ENCODE measurements at places on chromosomes 12 and 14.
A peak's percentile ranks its signal among the peaks of the same experiment; 100 is the strongest.

- no peak for DNase-seq
Observed at GRCh38 chr12:94760786-94761185, 110.4 kb upstream of the TMCC3 start.

DNA sequence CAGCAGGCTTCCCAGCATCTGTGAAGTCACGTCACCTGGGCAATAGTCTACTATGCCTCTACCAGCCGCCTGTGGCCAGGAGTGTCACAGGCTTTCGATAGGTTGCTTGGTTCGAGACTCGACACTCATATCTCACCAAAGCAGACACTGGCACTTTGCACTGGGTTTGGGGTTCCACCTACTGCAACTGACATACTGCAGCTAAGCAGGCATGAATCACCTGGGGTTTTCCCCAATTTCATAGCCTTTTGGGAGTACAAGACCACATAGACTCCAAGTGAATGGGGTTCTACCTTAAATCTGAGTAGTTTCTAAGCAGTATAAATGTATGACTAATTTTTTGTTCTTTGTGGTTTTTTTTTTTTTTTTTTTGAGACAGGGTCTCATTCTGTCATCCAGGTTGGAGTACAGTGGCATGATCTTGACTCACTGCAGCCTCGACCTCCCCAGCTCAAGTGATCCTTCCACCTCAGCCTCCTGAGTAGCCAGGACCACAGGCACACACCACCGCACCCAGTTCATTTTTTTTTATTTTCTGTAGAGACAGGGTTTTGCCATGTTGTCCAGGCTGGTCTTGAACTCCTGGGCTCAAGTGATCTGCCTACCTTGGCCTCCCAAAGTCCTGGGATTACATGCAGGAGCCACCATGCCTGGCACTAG lies 32.1 kb downstream of the DMAC2L start:
- no peak for DNase-seq

DNA sequence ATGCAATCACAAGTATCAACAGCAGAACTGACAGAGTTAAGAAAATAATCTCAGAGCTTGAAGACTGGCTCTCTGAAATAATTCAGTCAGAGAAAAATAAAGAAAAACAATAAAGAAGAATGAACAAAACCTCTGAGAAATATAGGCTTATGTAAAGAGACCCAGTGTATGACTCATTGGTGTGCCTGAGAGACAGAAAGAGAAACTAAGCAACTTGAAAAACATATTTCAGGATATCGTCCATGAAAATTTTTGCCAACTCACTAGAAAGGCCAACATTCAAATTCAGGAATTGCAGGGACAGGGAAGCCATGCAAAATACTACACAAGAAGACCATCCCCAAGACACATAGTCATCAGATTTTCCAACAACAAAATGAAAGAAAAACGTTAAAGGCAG lies 56.2 kb downstream of the APOBEC1 start:
- peak; percentile 79 for DNase-seq

GRCh38 chr14:106843951-106844483 lies 1317.6 kb downstream of the TMEM121 start:
- peak; percentile 80 for DNase-seq

GRCh38 chr12:71710276-71711125 lies 24.6 kb downstream of the TMEM19 start:
- DNase-seq, result no peak

GRCh38 chr14:79809849-79810612 lies 401.3 kb downstream of the DIO2 start:
- no peak for DNase-seq

GRCh38 chr14:103418481-103418818 lies 33.2 kb downstream of the MARK3 start:
- DNase-seq, result no peak

- DNase-seq, result no peak
Observed at GRCh38 chr12:108594-108993, 42.0 kb downstream of the IQSEC3 start.

DNA sequence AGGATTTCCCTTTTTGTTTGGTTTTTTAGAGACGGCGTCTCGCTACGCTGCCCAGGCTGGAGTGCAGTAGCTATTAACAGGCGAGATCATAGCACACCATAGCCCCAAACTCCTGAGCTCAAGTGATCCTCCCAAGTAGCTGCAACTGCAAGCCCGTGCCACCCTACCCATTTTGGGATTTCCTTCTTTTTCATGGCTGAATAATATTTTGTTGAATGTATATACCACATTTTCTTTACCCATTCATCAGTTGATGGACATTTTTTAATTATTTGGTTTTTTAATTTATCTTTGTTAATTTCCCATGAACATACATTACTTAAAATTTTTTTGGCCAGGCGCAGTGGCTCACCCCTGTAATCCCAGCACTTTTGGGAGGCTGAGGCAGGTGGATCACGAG lies 15.2 kb downstream of the PITPNM2 start:
- no peak for DNase-seq

GRCh38 chr12:100141998-100142850 lies 450 bp downstream of the BLTP3B start:
- peak; percentile 35 for DNase-seq
